ENCODE measurements at places on chromosomes 5 and 9. TPM values are rescaled to one million over a fixed set of nuclear protein-coding genes. Genes with fewer than 3 reads are reported as not detected.

Gene COL15A1
- 0.07 TPM for total RNA-seq

DNA sequence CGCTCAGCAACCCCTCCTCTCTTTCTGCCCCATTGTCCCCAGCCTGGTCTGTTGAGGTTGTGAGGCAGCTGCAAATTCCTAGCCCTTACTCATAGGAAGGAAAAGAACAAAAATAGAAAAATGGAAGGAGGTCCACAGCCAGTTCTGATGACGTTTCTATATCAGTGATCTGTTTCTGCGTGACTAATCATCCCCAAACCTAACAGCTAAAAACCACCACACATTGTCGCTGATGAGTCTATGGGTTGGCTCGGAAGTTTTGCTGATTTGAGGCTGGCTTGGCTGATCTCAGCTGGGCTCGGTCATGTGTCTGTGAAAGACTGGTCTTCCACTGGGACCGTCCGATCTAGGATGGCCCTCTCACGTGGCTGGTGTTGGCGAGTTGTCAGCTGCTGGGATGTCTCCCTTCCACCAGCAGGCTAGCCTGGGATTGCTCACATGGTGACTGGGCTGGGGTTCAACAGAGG is 200.6 kb upstream of the ZNF618 start:
- no peak for DNase-seq
- peaks cover 3% of the 10 kb centered on the region for H3K27me3 ChIP-seq
- no peaks in the 10 kb centered on the region for H3K36me3 ChIP-seq
- no peaks in the 10 kb centered on the region for H3K4me1 ChIP-seq
- no peak overlapping the region for H3K4me3 ChIP-seq
- no peak overlapping the region for H3K27ac ChIP-seq

DNA sequence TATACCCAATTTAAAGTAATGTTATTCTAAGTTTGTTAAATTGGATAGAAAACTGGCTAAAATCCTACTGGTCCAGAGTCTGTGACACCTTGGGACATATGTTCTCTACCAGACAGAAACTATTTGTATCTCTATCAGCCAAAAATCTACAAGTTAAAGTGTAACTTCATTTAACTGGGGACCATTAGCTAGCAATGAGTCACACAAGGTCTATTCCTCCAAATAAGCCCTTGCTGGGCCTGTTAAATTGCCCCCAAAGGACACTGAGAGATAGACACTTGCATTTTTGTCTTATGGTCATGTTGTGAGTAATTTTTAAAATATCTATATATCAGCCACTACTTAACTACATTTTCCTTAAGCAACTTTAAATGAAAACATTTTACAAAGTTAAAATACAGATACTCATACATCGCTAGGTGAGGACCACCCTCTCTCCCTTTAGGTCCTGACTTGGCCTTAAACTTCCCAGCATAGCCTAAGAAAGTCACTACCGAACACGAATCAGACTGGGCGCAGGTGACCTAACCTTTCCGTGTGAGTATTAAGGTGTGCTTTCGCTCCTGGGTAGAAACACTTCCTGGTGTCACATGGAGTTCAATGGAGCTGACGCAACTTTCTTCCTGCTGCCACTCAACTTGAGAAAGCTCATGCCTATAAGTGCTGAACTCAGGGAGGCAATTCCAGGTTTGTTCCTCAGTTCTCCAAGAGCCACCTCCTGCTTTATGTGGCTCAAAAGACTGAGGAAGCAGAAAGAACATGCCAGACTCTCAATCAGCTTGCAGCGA is 249.1 kb downstream of the DIRAS2 start:
- peaks cover 15% of the 10 kb centered on the region for H3K27me3 ChIP-seq
- H3K27ac ChIP-seq, result no peak overlapping the region
- H3K36me3 ChIP-seq, result no peaks in the 10 kb centered on the region
- DNase-seq, result no peak
- no peak overlapping the region for H3K4me3 ChIP-seq
- no peaks in the 10 kb centered on the region for H3K4me1 ChIP-seq

DNA sequence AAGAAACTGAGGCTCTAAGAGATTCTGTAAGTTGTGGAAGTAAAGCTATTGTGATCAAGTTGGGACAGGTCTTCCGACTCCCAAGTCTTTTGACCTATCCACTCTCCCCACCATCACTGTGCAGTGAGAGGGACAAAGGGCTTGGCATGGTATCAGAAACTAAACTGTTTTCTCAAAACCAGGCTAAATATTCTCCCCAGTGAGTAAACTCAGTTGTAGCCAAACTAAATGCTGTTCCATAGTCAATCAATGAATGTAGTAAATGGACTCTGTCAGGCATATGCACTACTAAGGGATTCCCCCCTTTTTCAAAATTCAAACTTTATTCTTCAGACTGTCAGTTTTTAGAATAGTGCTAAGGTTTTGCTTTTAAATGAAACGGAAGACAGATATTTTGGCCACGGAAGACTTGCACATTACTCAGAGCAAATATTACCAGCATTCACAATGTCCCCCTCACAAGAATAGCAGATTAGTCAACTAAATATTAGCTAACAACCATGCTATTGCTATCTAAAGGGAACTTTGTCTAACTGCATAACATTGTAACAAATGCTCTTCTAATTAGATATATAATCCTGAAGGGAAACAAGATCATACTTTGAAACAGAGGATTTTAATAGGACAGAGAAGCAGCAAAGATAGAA is 7.1 kb downstream of the PRKAA1 start:
- DNase-seq, result no peak
- no peak overlapping the region for H3K4me3 ChIP-seq
- no peak overlapping the region for H3K27ac ChIP-seq

Gene GABRP
- not detected for total RNA-seq

GRCh38 chr5:179766021-179766725 is 27.6 kb upstream of the LTC4S start:
- no peaks in the 10 kb centered on the region for H3K27me3 ChIP-seq
- no peak overlapping the region for H3K27ac ChIP-seq
- DNase-seq, result no peak

DNA sequence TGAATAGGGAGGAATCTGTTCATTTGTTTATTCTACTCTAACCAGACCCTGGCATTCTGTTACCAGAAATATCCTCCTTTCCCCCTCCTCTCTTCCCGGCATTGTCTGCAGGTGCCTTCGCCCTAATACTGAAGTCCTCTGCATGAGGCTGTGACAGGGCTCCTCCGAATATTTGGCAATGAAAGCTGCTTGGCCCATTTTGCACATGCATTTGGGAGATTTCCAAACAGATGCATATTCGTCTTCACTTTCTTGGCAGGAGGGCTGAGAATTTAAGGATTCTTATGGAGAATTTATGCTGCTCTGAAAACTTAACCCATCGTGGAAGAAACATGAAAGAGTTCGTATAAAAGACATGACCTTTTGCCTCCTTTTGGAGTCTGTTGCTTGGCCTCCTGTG is 484.0 kb downstream of the ZNF608 start:
- no peaks in the 10 kb centered on the region for H3K4me1 ChIP-seq
- no peaks in the 10 kb centered on the region for H3K36me3 ChIP-seq

DNA sequence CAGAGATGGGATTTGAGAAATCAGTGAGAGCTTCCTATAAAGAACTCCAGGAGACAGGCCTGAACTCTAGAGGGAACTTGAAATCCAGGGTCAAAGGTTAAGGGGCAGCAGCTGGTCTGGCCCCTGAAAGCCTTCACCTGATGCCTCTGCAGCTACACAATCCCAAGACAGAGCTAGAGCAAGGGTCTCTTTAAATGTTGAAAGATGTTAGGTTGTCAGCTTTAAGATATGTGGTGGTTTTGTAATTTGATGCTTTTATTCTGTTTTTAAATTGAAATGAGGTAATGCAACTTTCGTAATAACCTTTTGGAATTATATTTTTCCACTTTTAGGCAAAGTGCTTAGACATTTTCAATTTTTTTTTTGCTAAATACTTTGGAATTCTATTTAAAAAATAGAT is 2.4 kb downstream of the SOWAHA start:
- peak overlapping the region; percentile 48 for H3K4me3 ChIP-seq
- H3K27me3 ChIP-seq, result peaks cover 54% of the 10 kb centered on the region
- no peaks in the 10 kb centered on the region for H3K36me3 ChIP-seq
- no peak for DNase-seq

GRCh38 chr9:87592554-87593358 is 95.1 kb downstream of the DAPK1 start:
- H3K4me1 ChIP-seq, result no peaks in the 10 kb centered on the region
- H3K36me3 ChIP-seq, result no peaks in the 10 kb centered on the region
- DNase-seq, result no peak
- no peak overlapping the region for H3K4me3 ChIP-seq
- H3K27ac ChIP-seq, result no peak overlapping the region
- no peaks in the 10 kb centered on the region for H3K27me3 ChIP-seq

DNA sequence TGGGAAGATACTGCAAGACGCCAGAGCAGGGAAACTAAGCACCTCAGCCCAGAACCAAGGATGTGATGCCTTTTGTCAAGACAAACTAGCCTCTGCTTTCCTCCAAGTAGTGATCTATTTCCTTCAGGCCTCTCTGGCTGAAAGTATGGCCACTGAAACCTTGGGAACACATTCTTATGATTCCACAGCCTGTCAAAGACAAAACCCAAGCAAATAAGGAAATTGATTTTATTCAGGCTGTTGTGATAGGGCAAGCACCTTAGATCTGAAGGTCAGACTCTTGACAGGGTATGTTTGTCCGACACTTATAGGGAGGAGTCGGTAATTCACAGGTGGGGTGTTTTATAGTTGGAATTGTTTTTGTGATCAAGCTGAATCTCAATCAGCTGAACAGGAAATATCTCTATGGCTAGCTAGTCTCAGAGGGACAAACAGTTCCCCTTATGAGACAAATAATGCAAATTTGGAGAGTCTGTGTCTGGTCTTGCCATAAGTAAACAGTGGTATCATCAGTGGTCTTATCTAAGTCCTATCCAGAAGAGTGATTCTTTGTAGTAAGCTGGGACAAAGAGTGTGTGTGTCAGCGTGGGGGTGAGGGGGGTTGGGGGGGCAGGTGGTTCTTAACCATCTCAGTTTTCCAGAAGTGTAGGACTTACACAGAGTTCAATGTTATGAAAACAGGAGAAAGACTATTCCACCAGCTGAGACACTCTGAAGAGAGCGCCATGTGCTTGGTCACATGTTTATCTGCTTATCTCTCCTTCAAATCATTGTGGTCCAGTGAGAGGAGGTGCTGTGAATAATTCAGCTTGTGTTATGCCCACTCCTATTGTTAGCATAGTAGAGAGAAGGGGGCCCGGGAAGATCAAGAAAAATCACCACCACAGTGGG is 6.7 kb upstream of the ZCCHC10 start:
- H3K4me3 ChIP-seq, result no peak overlapping the region
- no peak overlapping the region for H3K27ac ChIP-seq
- peaks cover 7% of the 10 kb centered on the region for H3K4me1 ChIP-seq
- DNase-seq, result no peak
- H3K36me3 ChIP-seq, result no peaks in the 10 kb centered on the region

- H3K27me3 ChIP-seq, result no peaks in the 10 kb centered on the region
- H3K4me3 ChIP-seq, result no peak overlapping the region
- peaks cover 12% of the 10 kb centered on the region for H3K36me3 ChIP-seq
- peaks cover 49% of the 10 kb centered on the region for H3K4me1 ChIP-seq
- no peak overlapping the region for H3K27ac ChIP-seq
These were observed 20.8 kb downstream of the B4GALT1 start for GRCh38 chr9:33146298-33146697.

Gene C9orf152
- total RNA-seq, result not detected

GRCh38 chr9:89738137-89738932 is 133.5 kb downstream of the GADD45G start:
- H3K4me1 ChIP-seq, result peaks cover 50% of the 10 kb centered on the region
- no peak overlapping the region for H3K27ac ChIP-seq
- no peak for DNase-seq
- no peaks in the 10 kb centered on the region for H3K36me3 ChIP-seq
- H3K4me3 ChIP-seq, result no peak overlapping the region

Gene ENTPD2
- total RNA-seq, result not detected

Gene RNF180
- total RNA-seq, result not detected

Gene PTTG1
- 189 TPM for total RNA-seq

- peak overlapping the region; percentile 94 for H3K4me3 ChIP-seq
- DNase-seq, result peak; percentile 42
- no peaks in the 10 kb centered on the region for H3K27me3 ChIP-seq
These were observed 1.2 kb downstream of the CKS2 start for GRCh38 chr9:89312222-89312571.

- no peaks in the 10 kb centered on the region for H3K27me3 ChIP-seq
- no peak for DNase-seq
- H3K27ac ChIP-seq, result no peak overlapping the region
- no peaks in the 10 kb centered on the region for H3K36me3 ChIP-seq
- H3K4me3 ChIP-seq, result no peak overlapping the region
These were observed 812.1 kb downstream of the EFNA5 start for GRCh38 chr5:106858616-106859015.

- no peaks in the 10 kb centered on the region for H3K36me3 ChIP-seq
- no peak for DNase-seq
- peaks cover 6% of the 10 kb centered on the region for H3K4me1 ChIP-seq
- no peak overlapping the region for H3K4me3 ChIP-seq
- H3K27ac ChIP-seq, result no peak overlapping the region
These were observed 8.7 kb downstream of the NACC2 start for GRCh38 chr9:136086213-136086881.

DNA sequence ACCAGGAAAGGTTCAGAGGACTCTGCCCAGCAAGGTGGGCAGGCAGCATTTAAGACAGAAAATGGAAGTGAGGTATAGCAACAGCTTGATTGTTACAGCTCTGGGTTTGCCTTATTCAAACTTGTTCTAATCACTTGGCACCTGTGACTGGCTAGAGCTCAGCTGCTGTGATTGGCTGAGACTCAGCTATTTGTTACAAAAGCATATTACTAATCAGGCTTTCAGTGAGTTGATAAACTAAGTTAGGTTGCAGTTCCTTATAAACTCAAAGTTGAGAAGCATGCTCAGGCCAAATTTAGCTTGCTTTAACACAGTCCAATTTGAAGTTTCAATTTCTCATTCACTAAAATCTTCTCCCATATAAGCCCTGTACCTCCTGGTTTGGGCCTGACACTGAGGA is 56.3 kb downstream of the GDA start:
- H3K27me3 ChIP-seq, result peaks cover 11% of the 10 kb centered on the region
- DNase-seq, result no peak
- H3K27ac ChIP-seq, result no peak overlapping the region
- no peak overlapping the region for H3K4me3 ChIP-seq

DNA sequence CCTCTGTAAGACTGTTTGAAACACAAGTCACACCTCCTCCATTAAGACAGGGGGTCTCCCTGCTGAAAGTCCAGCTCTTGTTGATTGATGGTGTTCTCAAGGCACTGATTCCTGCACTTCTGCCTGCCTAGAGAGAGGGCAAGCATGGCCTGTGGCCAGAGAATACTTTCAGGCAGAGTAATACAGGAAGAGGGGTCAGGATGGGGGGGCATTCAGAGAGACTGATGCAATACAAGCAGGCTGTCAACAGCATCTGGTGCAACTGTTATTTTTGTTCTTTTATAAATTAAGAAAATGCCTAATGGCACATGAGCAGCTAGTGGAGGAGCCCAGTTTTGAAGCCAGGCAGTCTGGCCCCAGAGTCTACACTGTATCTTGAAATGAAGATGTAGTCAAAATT is 302.2 kb downstream of the DIRAS2 start:
- no peaks in the 10 kb centered on the region for H3K36me3 ChIP-seq
- peaks cover 14% of the 10 kb centered on the region for H3K27me3 ChIP-seq
- no peak overlapping the region for H3K27ac ChIP-seq

Data from activated CD4-positive, alpha-beta T cell treated with anti-CD3 and anti-CD28 coated beads, Interleukin-2, amount 10 ng/mL, durations not matched to agents 7 days and 5 days (primary cell).